A172 (cell line): ENCODE measurements at places on chromosomes 2 and 18. TPM values are rescaled to one million over a fixed set of nuclear protein-coding genes. Genes with fewer than 3 reads are reported as not detected.

Gene RPRM
- total RNA-seq, result not detected in 2 replicates

- DNase-seq, result no peak
These were observed 94.4 kb downstream of the MEP1B start for GRCh38 chr18:32284284-32284683.

Gene EIF2B4
- 31.2 and 43.4 TPM in 2 replicates for total RNA-seq

Gene SPATS2L
- 150 and 154 TPM in 2 replicates for total RNA-seq

- peak; percentile 10 for DNase-seq
These were observed 89.5 kb upstream of the RBMS1 start for GRCh38 chr2:160583146-160583535.

Gene RTP5
- total RNA-seq, result not detected in 2 replicates

DNA sequence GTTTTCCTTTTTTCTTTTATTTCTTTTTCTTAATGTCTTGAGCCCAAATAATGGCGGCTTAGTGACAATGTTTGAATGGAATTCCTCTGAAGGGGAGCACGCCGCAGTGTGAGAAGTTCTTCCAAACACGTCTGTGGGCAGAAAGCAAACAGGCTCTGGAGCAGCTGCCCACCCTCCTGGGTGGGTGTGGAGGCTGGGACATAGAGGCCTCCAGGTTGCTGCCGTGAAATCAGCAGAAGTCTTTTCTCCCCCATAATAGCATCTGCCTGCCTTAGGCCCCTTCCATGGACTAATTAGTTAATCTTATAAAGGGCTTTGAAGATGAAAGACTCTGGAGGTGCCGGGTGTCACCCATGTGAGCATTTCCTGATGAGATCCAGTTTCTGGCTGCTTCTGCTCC, 213.9 kb downstream of the SH3RF3 start:
- DNase-seq, result no peak

DNA sequence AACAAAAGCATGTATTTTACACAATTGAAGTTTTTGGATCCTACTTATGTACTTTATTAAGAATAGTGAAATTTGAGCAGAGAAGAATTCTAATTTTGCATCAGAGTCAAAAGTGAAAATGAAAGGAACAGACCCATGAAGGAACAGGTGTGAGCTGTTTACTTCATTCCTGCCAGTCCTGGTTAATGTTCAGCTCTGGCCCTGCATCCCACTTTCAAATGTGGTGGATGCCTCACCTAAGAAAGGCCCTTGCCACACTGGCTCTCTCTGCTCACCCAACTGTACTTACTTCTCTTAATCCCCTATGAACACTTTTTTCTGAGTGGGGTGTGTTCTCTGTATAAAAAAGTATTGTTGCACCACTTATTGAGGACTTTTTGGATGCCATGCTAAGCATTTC, 22.2 kb downstream of the FAM110C start:
- no peak for DNase-seq

DNA sequence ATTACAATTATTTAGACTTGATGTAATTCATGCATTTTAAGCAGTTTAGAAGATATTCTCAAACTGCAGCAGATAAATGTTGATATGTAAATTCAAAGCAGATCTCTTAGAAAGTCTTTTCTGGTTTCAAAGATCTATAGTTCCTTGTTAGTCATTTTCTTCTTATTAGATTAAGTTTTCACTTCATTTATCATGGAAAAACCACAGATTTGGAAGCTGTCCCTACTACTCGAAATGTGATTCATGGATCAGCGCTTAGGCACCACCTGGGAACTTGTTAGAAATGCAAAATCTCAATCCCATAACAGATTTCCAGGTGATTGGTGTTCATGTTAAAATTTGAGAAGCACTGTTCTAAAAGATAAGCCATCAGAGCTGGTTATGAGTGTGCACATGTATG, 92.8 kb upstream of the CDH2 start:
- no peak for DNase-seq

DNA sequence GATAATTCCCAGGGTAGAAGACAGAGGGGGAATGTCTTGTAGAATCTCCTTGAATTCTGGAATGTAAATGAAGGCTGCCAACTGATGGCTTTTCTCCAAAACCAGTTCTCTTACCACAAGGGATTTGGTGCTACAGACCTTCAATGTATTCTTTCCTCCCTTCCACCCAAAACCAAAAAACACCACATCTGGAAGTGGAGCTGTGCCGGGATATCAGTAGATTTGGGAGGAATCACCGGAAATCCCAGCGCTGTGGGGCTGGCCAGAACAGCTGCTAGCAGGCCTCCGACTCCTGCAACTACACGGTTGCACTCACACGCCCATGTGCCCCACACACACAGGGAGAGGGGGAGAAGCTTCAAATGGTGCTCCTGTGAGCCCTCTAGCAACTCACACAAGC, 45.7 kb downstream of the RPL31 start:
- no peak for DNase-seq

DNA sequence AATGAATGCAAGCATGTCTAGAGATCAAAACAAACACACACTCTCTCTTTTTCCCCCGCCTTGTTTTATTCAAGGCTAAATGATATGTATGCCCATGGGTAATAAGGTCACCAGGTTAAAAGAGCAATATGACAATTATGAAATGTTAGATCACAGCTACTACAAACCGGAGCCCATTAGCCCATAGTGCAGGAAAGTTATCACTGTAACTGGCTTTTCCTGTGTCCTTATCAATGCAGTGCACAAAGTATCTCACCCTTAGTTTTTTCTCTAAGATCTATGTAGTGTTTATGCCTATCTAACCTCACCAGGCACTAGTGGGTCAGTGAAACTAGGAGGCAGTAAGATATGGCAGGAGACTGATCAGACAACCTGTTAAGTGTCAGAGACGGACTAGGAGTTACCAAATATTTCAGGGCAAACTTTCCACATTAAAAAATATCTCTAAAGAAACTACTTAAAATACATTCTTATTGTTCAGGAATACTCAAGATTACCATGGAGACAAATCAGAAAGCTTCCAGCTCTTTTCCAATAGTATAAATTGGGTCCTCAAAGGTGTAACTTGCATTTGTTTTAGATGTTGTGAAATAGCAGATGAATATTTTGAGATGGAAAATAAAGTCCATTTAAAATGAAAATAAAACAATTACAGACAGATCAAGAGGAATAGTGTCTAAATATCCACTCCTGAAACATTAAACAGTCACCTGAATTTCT, 282.2 kb downstream of the EXOC6B start:
- no peak for DNase-seq

DNA sequence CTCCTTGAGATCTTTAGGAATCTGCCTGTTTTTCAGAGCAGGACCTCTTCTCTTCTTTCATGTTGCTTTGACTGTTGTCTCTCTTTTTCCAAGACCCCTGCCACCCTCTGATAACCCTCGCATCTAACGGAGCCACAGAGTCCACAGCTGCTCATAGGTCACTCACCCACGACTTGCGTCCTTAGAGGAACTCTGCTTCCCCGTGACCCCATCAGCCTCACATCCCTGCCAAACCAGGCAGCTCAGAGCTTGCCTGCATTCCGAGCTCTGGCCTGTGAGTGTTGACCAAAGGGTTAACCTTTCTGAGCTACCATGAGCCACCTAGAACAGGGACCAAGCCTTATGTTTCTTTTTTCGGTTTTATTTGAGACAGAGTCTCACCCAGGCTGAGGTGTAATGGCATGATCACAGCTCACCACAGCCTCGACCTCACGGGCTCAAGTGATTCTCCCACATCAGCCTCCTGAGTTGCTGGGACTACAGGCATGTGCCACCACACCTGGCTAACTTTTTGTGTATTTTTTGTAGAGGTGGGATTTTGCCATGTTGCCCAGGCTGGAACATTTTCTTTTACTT, 36.4 kb downstream of the CABLES1 start:
- no peak for DNase-seq

DNA sequence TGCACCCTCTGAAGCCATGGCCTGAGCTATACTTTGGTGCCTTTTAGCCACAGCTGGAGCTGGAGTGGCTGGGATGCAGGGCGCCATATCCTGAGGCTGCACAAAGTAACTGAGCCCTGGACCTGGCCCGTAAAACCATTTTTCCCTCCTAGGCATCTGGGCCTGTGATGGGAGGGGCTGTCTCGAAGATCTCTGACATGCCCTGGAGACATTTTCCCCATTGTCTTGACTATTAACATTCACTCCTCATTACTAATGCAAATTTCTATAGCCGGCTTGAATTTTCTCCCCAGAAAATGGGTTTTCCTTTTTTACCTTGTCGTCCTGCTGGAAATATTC, 15.4 kb downstream of the TAF1B start:
- no peak for DNase-seq

GRCh38 chr2:101558740-101559525, 84.0 kb upstream of the RFX8 start:
- no peak for DNase-seq

GRCh38 chr2:83063511-83063910, 1395.6 kb downstream of the SUCLG1 start:
- DNase-seq, result no peak

DNA sequence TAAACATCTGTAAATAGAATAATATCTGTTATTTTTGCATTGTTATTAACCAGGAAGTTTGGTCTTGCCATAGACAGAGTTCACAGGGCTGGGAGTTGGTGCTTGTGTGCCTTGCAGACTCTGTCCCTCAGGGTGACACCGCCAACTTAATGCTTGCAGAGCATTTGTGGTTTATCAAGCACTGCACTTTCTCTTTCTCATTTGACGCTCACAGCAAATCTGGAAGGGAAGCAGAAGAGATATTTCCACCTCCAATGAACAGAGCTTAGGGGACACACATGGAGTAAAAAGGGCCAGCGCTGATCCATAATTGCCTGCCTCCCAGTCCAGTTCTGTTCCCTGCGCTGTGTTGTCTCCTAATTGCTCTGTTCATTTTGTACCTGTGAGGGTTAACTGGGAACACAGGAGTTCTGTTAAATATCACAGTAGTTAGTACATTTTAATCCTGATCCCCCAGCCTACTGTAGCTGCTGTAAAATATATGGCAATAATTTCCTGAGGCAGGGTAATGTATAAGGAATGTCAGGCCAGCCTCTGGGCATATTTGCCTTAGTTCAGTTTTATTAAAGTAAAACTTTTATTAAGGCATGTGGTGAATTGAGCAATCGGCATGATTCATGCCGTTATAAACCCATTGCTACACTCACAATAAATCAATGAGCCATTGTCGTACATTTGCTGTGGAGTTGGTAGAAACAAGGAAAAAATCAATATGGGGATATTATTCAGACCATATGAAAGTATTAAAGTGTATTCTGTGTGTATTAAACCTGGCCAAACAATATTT, 182.5 kb upstream of the OSR1 start:
- DNase-seq, result peak; percentile 89

DNA sequence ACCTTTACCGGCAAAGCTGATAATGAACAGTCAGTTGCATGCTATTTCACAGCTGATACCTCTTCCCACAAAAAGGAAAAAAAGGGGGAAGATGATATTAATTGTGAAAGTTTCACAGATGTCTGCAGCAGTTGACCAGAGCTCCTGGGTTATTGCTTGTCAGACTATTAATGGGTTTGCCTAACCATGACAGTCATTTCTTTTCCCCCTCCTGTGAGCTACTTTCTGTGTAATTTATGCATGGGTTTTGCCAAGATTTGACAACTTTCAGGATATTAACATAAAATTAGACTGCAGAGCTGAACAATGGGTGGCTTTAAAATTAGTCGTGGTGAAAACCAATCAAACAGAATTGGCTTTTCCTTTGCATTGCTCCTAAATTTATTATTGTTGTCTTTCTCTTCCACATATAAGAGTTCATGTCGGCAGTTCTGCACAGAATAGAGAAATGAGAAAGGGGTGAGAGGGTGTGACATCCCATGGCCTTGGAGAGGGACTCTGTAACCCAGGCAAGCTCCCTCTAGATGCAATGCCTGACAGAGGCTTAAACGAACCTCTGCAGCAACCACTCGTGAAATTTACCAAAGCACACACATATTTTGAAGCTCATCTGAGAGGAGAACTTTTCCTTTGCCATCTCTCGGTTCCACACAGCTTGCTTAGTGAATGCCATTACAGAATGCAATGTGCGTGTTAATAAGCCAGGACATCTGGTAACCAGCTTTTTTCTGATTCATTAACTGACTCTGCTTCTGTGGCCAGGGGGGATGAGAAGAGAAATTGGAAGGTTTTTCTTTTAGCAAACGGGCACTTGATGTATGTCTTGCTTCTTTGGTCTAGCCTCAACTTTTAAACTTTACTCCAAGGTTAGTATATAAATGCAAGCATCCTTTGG, 82.2 kb upstream of the ITGA4 start:
- DNase-seq, result no peak

Gene MOGAT1
- not detected in 2 replicates for total RNA-seq

Gene ACTG2
- total RNA-seq, result not detected in 2 replicates

DNA sequence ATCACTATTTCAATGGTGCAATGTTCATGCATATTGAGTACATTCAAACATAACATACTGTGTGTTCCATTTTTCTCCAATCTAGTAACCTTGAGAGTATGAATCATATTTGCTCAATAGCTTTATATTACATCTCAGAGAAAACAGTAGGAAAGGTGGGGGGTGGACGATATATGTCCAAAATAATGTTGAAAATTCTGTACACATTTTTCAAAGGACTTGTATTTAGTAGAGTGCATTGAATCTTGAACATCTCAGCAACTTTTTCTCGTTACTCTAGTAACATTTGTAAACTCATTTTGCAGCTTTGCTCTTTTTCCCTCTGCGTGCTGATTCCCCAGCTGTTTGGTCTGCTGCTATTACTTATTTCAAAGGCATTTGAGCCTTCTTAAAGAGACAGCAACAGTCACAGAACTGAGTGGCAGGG, 1487.0 kb downstream of the LRP1B start:
- no peak for DNase-seq

Gene RPS27A
- total RNA-seq, result 1,013 and 1,849 TPM in 2 replicates

- DNase-seq, result no peak
These were observed 154.0 kb downstream of the CLIP4 start for GRCh38 chr2:29269095-29269764.

Gene CDH7
- total RNA-seq, result not detected in 2 replicates

Gene OR6B2
- total RNA-seq, result not detected in 2 replicates

GRCh38 chr18:3217948-3218647, 1.7 kb downstream of the MYOM1 start:
- peak; percentile 26 for DNase-seq
